CD4-positive, alpha-beta T cell treated with Interleukin-10 for 1 hour (primary cell): ENCODE measurements at places on chromosomes 5 and 9.

DNA sequence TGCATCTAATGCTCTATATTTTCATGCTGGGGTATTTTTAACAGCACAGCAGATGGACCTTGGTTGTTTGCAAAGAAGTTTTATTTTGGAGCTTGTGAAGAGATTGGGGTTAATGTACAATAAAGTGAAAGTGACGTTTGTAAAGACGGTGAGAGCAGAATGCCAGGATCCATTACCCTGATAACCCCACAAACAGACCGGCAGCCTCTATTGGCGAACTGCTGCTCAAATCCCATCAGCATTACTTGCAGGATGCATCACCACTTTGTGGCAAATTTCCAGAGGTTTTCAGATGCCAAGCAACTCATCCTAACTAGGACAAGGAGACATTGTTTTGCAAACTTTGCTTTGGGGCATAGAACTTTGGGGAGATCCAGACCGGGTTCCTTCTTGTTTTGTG lies 383.3 kb upstream of the ZNF462 start:
- no peak for DNase-seq

DNA sequence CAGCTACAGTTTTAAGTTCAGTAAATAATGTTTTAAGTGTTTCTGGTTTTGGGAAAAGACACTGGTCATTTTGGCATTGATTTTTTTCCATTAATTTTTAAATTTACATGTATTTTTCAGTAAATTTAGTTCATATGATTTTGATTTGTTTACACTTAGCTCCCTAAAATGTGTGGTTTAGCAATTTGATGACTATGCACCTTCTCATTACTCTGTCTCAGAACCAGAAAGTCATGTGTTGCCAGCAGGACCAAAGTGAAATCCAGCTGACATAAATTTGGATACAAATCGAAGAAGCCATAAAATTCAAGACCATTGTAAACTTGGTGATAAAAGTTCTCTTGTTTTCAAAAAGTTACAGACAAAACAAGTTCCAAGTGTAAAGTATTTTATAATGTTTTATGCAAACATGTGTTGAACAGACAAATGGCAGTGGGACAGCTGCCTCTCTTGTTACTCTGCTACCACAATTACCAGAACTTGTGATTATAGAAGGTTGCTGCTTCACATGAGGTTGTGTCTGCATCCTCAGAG lies 354.8 kb downstream of the NR2F1-AS1 start:
- no peak for DNase-seq

- peak; percentile 49 for DNase-seq
These were observed at the start of gene SUSD1 for GRCh38 chr9:112174965-112175795. Gene SUSD1, minus strand, starts transcription at chr9:112175297. Its CDS starts 62 bp downstream, at chr9:112175235.

- DNase-seq = no peak
These were observed 42.7 kb downstream of the RIGI start for GRCh38 chr9:32483343-32483742.

DNA sequence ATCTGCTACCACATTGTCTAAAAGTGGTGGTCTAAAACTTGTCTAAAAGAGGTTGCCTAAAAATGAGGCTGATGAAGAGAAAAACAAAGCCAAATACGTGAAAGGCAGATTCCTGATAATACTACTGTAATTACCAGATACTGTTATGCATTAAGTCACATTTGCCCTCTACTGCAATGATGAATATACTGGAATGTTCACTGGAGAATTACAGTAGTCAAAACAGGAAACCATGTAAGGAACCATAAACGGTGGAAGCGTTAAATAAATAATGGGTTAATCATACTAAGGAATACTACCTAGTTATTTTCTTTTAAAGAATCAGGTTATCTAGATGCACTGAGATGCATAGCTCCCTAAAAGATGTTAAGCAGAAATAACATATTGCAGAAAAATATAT lies 201.3 kb downstream of the MCTP1 start:
- no peak for DNase-seq

GRCh38 chr5:172113036-172113435 lies 75.0 kb downstream of the STK10 start:
- peak; percentile 83 for DNase-seq

DNA sequence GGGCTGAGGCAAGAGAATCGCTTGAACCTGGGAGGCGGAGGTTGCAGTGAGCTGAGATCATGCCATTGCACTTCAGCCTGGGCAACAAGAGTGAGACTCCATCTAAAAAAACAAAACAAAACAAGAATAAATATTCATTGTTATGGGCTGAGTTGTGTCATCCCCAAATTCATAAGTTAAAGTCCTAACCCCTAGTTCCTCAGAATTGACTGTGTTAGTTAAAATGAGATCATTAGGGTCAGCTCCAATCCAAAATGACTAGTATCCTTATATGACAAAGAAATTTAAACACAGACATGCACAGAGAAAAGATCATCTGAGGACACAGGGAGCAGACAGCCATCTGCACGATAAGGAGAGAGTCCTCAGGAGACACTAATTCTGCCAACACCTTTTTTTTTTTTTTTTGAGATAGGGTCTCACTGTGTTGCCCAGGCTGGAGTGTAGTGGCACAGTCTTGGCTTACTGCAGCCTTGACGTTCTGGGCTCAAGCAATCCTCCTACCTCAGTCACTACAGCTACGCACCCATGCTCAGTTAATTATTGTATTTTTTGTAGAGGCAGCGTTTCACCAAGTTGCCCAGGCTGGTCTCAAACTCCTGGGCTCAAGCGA lies 32.1 kb upstream of the GCNT1 start:
- no peak for DNase-seq

DNA sequence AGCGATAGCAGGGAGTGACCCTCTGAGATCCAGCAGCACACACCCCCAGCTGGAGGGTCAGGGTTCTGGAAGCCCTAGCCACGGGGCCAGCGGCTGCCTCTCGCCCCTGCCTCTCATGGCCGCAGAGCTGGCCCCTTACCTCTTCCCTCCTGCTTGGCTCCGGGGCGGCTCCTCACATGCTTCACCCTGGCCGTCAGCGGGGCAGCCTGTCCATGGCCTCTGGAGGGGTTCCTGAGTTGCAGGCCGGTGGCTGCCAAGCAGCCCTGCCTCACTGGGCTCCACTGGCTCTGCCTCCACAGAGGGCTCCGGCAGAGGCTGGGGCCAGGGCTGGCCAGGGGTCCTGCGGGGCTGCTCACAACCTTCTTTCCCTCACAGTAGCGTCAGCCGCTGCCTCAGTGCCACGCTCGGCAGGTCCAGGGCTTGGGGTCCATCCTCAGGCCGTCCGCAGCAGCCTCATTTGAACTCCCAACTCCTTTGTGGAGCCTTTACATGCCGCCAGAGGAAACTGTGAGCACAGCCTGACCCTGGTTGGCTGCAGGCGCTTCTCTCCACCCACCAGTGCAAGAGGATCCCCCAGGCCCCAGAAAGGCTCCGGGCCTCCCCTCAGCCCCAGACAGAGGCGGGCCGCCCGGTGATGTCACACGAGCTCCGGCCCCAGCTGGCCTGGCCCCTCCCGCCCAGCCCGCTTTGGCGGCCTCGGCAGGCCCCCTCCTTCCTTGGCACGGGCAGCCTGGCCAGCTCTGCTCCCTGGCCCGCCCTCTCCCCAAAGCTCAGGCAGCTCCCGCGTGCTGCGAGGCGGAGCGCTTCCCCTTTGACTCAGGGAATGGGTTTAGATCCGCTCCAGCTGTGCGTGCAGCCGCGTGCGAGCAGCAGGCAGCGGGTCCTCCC lies at the start of gene ANGPTL2:
TSS of gene ANGPTL2 (minus strand) at position 460 of the 888 bp plus-strand sequence. CDS start 13,904 bp downstream, outside the sequence.
- no peak for DNase-seq

GRCh38 chr5:72214168-72214567 lies 105.9 kb downstream of the MRPS27 start:
- no peak for DNase-seq

DNA sequence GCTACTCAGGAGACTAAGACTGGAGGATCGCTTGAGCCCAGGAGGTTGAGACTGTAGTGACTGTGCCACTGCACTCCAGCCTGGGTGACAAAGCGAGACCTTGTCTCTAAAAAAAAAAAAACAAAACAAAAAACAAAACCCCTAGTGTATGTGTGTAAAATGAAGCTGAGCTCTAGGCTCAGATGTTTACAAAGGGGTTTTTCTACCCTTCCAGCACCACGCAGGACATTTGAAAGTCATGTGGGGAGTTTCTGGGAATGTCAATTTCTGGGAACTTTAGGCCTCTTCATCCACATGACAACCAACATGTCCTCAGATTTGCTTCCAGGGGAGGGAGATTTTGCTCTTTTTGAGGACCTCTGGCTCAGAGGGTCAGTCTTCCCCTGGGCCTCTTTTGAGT lies 42.4 kb upstream of the AIF1L start:
- DNase-seq = no peak

DNA sequence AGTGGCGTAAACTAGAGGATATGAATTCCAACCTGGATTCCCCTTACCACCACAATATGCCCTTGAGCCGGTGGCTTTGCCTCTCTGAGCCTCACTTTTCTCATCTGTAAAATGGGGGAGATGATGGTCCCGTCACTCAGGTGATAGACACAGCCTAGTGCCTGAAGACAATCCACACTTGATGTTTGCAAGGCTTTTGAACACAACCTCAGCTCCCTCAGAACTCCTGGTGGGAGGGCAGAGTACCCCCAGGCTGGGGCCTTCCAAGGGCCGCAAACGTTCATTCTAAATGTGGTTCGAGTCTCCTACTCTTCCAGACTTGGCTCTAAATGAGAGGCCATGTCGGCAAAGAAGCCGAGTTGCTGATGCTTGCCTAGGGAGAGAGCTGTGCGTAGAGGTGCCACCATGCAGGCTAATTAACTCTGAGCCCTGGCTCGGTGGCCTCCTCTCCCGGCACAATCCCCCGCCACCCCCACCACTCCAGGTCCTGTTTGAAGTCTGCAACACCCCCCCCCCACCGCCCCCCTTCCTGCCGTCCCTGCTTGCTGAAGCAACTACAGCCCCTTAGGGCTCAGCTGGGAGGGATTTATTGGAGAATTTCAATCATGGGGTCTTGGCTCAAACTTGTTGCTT lies 97.7 kb upstream of the LMX1B start:
- DNase-seq = no peak

GRCh38 chr9:134304261-134304660 lies 22.0 kb upstream of the RXRA start:
- no peak for DNase-seq
